Right ventricle myocardium superior (tissue), 1 donor: ENCODE measurements at places on chromosomes 13 and 19. TPM values are rescaled to one million over a fixed set of nuclear protein-coding genes. Genes with fewer than 3 reads are reported as not detected.
A peak's percentile ranks its signal among the peaks of the same experiment; 100 is the strongest.

VSTM1 gene
- total RNA-seq, result not detected

TBCB gene
- total RNA-seq, result 95.8 TPM

C13orf46 gene
- total RNA-seq, result 0.32 TPM

MEDAG gene
- total RNA-seq, result 5.4 TPM

PLD3 gene
- 159 TPM for total RNA-seq

LIPE gene
- 61.4 TPM for total RNA-seq

PRSS57 gene
- total RNA-seq, result not detected

ZNF497 gene
- total RNA-seq, result 0.30 TPM

CEACAM20 gene
- not detected for total RNA-seq

STOML3 gene
- not detected for total RNA-seq

KLK10 gene
- total RNA-seq, result not detected

ZNF296 gene
- total RNA-seq, result 0.32 TPM

DNA sequence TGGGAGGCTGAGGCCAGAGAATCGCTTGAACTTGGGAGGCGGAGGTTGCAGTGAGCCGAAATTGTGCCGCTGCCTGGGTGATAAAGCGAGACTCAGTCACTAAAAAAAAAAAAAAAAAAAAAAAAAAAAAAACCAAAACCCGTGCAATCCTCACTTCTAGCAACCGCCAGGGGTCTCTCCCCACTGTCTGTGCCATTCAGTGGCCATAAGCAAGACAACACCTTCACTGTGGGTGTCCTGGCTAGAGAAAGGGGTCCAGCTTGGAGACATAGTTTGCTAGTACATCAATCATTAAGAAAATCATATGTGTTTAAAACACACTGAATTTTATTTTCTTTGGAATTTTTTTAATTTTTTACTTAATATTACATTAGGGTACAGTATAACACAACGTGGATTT, 68.2 kb downstream of the RASL11A start:
- no peak for DNase-seq

DNA sequence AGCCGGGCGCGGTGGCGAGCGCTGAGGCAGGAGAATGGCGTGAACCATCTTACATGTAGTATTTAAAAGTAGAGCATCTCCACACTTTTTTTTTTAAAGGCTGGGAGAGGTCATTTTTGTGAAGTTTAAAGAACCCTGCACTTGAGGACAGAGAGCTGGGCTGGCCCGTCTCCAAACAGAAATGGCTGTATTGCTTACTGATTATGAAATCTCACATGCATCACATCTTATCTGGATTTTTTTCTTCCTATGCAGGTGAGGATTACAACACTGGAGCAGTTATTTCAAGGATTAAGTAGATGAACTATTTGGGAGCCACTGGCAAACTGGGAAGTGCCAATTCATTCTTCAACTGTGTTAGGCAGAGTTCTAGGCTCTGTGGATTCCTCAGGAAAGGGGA, 59.5 kb downstream of the TEX26 start:
- DNase-seq, result no peak

- DNase-seq, result no peak
Observed at GRCh38 chr19:12703046-12703445, 6.6 kb upstream of the FBXW9 start.

DNA sequence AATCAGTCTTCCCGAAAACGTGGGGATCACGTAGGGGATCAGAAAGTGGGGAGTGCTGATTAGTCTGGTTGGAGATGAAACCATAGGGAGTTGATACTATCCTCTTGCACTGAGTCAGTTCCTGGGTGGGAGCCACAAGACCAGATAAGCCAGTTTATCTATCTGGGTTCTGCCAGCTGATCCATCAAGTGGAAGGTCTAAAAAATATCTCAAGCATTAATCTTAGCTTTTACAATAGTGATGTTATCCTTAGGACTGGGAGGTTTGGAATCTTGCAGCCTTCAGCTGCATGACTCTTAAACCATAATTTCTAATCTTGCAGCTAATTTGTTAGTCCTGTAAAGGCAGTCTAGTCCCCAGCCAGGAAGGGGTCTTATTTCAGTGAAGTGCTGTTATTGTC, 2474.2 kb downstream of the PCDH9 start:
- DNase-seq, result no peak

- DNase-seq, result no peak
Observed at GRCh38 chr13:88426661-88427060, 755.5 kb downstream of the SLITRK5 start.

DNA sequence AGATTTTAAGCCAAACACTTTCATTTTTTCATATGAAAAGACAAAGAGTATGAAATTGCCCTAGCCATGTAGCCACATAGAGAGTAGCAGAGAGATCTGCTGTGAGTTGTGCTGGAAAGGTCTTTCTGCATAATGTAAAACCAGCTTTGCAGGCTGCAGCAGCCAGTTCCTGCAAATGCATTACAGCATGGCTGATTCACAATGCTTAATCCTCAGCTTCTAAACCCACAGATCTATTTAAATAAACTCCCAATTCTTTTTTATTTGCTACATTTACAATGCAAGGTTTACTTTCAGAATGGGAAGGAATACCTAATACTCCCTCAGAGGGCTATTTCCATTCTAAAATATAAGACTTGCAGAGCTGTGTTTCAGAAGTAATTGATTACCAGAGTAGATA, 185.6 kb upstream of the STARD13 start:
- no peak for DNase-seq

DNA sequence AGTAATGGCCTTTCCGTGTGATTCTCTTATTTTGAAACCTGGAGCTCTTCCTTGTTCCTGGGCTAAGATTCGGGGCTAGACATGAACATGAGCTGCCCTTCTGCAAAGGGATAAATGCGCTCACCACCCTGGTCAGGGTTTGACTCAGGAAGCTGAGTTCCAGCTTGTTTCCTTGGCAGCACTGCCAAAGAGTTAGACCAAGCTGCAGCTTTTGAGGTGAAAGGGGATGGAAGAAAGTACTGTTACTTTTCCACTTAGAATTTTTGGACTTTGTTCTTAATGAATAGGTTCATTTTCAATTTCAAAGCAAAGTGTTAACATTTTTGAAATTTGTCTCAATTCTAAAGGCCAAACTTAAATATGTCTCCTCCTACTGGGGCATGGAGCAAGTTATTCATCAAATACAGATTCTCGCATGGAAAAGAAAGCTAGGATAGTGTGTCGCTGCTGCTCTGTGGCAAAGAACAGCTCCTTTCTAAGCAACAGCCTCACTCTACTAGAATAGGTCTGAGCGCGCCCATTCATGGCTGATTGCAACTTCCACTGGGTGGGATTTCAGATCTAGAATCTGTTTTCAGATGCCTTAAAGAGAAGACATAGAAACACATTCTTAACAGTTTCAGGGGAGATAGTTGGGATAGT, 2.2 kb downstream of the RGCC start:
- DNase-seq, result no peak

DNA sequence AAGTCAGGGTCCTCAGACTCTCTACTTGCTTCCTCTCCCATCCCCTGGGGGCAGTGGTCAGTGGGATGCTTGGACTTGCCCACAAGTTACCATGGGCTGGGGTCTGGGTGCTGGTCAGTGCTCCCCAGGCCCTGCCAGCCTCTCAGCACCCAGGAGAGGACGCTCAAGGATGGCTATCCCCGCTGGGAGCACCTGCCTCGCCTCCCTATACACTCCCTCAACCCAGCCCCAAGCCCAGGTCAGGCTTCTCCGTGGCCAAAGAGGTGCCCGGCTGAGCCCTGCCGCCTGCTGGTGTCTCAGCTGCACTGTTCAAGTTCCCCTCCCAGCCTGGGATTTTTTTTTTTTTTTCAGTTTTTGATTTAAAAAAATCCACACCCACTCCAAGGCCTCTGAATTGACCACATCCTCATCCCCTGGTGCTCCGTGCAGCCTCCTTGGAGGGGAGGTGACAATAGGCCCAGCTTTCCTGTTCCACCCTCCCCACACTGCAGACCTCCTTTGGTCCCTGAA, 10.8 kb downstream of the F2RL3 start:
- DNase-seq, result peak; percentile 71

DNA sequence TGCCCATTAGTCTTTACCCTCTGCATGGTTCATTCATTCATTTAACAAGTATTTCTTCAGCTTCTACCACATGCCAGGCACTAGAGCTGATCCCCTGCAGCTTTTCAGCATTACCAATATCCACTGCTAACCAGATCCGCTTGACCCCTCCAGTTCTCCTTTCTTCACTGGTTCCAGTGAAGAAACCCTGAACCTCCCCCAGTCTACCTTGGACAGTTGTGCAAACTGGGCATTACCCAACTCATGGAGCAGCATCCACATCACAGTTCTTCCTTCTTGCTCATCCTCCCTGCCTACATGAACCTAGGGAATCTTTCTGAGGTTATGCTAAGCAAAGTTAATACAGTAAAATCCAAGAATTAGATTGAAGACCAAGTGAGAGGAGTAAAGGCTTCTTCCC, 78.7 kb upstream of the SERP2 start:
- no peak for DNase-seq

GRCh38 chr13:50677687-50678463, 165.6 kb downstream of the DLEU7 start:
- DNase-seq, result no peak

GRCh38 chr13:102763741-102764140, 9.8 kb downstream of the TEX30 start:
- DNase-seq, result no peak

DNA sequence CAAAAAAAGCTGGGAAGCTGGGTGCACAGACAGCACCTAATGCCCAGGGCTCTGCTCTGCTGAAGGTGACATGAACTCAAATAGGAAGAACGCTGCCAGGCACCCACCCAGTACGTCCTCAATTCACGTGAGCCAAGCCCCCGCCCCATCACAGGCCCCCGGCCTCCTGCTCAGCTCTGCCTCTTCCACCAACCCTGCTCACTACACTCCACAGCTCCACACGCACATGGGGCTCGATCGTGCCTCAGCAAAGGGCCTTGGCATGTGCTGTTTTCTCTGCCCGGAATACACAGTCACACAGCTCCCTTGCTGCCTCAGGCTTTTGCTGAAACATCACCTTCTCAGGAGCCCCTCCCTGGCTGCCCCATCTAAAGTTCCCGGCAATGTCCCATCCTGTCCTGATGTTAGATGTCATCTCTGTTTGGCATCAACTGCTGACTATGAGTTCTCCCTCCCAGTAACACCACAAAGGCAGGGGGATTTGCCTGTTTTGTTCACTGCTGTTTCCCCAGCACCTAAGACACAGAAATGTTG, 2.3 kb downstream of the ATP13A1 start:
- DNase-seq, result peak; percentile 37

- no peak for DNase-seq
Observed at GRCh38 chr13:111662451-111662850, 342.0 kb downstream of the TEX29 start.

GRCh38 chr13:54196684-54197083, 1168.1 kb downstream of the OLFM4 start:
- DNase-seq, result no peak

DNA sequence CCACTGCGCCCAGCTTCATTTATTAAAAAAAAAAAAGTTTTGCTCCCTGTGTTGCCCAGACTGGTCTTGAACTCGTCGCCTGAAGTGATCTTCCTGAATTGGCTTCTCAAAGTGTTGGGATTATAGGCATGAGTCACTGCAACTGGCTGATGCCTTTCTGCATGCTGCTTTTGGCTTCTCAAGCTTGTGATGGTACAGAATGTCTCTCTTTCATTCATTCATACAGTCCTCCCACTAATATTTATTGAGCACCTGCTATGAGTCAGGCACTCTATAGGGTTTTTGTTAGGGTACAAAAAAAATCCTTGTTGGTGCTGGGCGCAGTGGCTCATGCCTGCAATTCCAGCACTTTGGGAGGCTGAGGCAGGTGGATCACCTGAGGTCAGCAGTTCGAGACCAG, 9.0 kb downstream of the TSPAN16 start:
- no peak for DNase-seq

DNA sequence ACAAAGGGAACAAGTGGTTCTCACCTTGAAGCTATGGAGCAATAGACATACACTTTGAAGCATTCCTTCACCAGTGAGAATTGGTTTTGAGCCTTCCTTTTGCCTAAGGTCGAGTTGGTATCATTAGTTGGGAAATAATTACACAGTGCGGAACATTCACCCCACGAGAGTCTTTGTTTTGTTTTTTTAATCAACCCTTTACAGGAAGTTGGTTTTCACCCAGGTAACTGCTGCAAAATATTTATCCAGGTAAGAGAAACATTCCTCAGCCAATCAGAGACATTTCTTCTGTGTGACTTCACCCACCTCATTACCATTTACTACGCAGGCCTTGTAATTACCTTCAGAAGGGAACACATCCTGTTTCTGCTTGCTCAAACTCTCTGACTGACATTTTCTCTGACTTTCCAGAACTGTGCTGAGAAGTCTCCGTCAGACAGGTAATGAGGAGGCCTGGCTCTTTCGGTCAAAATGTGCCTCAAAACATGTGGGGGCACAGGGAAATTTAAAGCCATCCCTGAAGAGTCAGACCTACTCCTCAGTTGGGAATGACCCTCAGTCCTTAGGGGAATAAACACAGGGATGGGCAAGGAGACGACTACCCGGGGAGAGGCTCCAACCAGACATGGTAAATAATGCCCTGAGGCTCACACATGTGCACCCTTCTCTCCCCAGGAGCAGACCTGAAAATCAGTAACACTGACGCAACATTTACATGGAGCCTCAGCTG, 22.7 kb upstream of the SERP2 start:
- no peak for DNase-seq

DNA sequence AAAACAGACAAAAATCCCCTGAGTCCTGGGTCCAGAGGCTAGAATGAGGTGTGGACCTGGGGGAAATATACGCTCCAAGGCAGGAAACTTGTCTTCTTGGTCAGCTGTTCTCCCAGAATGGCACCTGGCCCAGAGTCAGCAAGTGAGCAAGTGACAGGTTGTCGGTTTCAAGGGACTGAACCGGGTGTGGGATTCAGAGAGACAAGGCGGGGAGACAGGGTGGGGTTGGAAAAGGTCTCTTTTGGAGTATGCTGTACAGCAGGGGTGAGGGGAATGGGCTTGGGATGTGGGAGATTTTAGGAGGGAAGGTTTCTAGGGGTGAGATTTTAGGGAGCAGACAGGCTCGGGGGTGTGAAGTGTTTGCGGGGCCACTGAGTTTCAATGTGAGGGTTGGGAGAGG, 83.3 kb downstream of the RYR1 start:
- no peak for DNase-seq

DNA sequence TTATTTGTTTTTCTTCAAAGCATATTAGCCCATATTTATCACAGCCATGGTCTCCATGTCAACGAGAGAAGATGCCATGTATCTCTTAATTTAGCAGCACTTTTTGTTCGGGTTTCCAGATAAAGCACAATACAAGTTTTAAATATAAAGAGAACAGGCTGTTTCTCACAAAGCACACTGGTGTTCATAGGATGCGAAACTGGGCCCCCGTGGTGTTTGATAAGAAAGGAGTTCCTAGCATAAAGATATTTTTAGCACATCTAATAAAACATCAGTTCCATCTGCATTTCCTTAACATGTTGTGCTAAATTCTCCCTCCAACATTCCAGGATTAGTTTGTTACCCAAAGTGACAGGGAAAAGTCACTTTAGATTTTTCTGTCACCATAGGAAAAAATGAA, 72.4 kb upstream of the EDNRB start:
- no peak for DNase-seq

GRCh38 chr13:27971236-27971645, 2.1 kb upstream of the CDX2 start:
- no peak for DNase-seq
